Activated CD4-positive, alpha-beta T cell treated with anti-CD3 and anti-CD28 coated beads, Interleukin-2, Interleukin-4, amounts not matched to agents 100 ng/mL and 50 ng/mL, durations not matched to agents 16 hours and 8 hours (primary cell): ENCODE measurements at places on chromosomes 1 and 21.
A peak's percentile ranks its signal among the peaks of the same experiment; 100 is the strongest.

- DNase-seq, result peak; percentile 5
These were observed 46.1 kb downstream of the MEGF6 start for GRCh38 chr1:3564921-3565831.

- DNase-seq, result no peak
These were observed 13.8 kb downstream of the WLS start for GRCh38 chr1:68218490-68218889.

DNA sequence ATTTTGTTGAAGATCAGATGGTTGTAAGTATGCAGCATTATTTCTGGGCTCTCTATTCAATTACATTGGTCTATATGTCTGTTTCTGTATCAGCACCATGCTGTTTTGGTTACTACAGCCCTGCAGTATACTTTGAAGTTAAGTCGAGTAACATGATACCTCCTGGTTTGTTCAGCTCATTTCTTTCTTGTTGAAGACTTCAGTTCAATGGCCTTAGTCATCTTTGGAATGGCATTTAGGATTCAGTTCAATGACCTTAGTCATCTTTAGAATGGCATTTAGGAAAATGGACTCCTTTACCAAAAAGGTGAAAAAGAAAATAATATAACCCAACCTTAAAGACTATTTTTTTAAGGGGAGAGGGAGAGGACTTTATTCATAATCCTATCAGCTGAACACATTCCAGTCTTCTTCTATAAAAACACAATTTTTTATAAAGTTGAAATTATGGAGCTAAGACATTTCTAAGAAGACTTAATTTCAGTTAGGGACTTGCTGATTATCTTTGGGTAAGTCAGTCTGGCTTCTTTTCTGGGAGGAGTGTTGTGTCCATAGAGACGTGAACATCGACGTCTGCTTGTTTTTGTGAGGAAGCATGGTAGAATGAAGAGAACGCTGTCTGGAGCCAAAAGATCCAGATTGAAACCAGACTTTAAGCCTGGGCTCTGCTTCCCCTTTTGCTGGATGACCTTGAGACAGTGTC is 48.3 kb downstream of the DDR2 start:
- no peak for DNase-seq

DNA sequence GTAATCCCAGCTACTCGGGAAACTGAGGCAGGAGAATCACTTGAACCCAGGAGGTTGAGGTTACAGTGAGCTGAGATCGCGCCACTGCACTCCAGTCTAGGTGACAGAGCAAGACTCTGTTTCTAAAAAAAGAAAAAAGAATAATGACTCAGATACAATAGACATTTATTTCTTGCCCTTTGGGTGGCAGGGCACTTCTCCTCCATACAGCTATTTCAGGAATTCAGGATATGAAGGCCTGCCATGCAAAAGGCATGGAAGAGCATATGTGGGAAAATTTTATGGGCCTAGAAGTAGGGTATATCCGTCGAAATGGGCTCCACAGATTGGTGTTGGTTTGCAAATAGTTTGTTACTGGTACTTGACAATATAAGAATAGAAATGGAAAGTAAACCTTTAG is 20.2 kb upstream of the POGZ start:
- DNase-seq, result no peak

DNA sequence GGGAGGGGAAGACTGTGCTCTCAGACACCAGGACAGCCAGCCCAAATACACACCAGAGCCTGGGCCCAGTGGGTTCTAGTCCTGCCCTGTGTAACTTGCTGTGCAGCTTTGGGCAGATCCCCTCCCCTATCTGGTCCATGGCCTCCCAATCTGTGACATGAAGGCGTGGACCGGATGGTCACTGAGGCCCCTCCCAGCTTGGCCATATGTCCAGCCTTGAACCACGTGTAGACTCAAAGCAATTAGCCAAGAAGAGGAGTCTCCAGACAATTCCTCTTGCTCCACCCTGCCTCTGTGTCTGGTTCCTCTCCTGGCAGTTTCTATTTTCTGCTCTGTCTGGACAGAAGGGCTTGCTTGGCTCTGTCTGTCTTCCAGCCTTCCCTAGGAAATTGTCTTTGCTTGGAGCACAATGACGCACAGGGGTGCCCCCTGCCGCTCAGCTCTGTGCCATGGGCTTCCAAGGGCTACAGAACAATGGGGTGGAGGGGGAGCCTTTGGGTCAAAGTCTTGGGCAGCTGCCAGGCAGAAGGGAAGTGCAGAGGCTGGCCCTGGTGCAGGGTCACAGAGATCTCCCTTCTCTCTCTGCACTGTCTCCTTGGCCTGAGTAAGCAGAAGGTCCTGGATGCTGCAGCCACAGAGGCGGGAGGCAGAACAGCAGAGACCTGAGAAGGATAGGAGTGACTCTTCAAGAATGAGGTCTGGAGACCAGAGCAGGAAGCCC is 66.1 kb downstream of the TENT5C start:
- no peak for DNase-seq

GRCh38 chr1:204503913-204504519 is 9.4 kb upstream of the PIK3C2B start:
- no peak for DNase-seq

DNA sequence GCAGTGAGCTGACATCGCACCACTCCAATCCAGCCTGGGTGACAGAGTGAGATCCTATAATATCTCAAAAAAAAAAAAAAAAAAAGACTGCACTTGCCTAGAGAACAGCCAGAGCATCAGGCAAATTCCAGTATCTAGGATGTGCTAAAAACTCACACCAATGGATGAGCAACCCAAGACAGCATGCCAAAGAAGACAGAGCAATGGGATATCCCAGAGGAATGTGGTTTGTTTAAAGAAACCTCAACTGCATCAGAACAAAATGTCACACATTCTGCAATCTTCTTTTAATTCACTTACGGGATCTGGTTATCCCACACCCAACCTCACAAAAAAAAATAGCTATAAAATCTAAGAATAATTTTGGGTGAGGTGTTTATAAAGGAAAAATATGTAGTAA is 7.3 kb downstream of the KCNH1 start:
- no peak for DNase-seq

DNA sequence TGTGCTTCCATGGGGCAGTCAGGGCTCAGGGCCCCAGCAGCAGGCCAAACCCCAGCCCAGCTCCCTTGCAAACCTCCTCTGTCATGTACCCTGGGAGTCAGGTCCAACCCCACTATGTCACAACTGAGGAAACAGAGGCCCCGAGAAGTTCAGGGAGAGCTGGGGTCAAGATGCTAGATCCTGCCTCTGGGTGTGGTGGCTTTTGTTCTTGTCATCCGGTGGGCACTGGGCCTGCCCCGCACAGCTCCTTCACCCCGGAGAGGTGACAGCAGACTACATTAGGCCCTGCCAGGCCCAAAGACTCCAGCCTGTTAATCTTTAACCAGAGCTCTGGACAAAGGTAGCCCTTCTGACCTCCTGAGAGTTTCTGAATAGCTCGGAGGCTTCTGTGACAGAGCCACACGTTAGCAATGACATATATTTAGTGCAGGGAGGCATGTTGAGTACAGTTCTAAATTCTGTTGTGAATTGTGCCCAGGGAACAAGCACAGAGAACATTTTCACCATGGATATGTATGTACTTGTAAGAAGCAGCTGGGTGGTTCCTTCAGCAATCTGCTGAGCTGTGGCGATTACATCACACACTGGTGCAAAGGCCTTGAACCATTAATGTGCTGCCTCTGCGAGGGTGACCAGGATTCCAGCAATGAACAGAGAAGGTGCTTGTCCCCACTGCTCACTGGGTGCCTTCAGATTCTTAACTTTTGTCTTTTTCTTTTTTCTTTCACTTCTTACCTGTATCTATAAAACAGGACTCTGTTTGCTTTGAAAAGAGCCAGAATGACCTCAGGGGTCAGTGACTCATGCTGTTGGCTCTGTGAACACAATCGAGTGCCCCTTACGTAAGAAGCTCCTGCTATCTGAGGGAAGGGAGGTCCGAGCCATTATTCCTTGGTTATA is 102.8 kb downstream of the RHOU start:
- no peak for DNase-seq

DNA sequence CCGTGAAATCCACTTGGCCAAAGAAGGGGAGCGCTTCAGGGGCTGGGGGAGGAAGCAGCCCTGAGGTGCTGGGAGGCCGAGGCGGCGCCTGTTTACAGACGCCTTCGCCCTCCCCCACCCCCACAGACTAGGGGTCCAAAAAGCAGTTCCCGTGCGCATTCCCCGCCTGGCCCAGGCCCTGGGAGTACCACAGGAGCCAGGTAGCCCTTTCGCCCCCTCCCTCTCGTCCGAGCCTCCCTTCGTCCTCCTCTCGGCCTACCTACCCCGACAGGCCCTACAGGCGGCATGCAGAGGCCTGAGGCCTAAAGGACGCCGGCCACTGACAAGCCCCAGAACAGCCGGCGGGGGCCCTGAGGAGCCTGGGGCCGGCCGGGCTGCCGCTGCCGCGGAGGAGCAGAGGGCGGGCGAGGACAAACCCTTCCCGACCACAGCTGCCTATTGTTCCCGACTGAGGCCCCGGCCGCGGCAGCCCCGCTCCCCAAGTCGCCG is 522 bp downstream of the RC3H1 start:
- DNase-seq, result peak; percentile 31

- DNase-seq, result no peak
These were observed 375.3 kb upstream of the C1orf87 start for GRCh38 chr1:60448850-60449249.

- no peak for DNase-seq
These were observed 1.4 kb downstream of the MEX3A start for GRCh38 chr1:156080863-156081179.

GRCh38 chr21:25314247-25314646 is 293.0 kb downstream of the MRPL39 start:
- DNase-seq, result no peak

- DNase-seq, result no peak
These were observed 64.2 kb downstream of the TCP10L start for GRCh38 chr21:32520875-32521735.

DNA sequence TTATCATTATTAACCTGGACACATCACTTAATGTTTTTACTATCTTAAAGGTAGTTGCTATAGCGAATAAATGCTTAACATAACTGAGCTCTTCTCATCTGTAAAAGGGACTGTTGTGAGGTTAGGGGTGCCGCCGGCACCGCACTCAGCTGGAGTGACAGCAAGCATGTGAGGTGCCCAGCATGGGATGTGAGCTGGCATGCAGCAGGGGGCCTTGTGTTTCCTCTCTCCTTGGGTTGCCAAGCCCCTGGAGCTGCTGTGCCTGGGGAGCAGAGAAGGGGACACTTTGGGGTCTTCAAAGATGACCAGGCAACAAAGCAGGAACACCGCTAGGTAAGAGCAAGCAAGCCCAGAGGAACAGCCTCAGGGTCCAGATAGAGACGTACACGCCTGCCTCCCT is 2.1 kb upstream of the ZC3H12A start:
- DNase-seq, result no peak

DNA sequence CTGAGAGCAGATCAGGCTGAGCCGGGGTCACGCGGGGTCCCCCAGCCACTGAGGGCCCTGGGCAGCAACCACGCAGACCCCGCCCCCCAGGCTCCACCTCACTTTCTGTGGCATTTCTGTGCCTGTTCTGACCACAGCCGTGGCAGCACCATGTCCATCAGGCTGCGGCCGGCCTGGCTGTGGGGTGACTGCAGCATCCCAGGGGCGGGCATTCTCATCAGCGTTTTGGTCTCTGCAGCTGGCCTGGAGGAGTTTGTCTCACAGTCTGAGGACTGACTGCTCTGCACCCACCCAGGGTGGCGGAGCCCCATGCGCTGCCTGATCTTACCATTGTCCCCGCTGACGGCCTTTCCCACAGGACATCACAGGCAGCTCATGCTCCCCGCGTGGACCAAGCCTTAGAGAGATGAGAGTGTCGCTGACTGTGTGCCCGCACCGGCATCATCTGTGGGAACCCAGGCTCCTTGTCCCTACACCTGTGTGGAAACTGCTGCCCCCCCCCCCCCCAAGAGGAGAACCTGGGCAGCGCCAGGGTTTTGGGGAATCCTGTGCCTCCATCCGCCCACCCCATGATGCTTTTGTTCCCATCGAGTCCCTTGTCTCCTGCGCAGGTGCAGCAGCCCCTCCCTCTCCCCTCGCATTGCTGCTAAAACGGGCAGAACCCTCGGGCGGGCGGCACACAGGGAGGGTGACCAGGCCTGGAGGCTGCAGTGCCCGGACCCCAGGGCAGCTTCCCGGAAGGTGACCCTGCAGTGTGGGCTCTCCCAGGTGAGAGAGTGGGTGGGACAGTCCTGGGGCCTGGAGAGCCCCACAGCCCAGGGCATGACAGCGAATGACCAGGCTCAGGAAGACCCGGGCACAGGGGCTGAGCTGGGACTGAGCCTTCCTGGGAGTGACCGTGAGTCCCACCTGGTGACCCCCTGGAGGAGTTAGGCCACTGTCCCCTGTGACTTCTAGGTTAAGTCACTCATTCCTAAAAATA is 1.8 kb downstream of the KRTAP10-1 start:
- DNase-seq, result no peak

GRCh38 chr21:15809818-15810217 is 80.0 kb downstream of the USP25 start:
- no peak for DNase-seq

DNA sequence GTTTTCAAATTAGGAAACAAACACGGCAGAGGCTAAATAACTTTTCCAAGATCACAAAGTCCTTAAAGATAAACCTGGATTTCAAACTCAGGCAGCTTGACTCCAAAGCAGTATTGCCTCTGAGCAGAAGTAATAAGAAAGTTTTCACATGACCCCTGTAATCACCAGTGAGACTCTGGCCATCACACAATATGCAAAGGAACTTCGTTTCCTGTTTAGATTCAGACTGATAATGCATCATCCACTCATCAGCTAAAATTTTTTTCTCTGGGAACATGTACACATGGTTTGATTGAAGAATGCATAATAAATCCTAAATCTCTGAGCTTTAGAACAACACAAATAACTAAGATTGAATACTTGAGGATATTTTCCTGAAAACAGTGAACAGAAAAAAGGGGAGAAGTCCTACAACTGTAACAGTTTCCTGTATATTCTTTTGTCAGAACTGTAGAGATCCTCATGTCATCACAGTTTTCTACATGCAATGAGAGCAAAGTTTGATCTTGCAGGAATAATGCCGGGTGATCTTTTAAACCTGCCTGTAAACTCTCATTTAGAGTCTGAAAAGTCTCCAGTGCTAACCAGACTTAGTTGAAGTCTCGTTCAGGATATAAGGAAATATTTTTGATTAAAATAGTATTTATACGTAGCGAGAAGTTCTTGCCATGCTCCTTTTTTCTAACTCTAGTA is 225.3 kb downstream of the SPATA17 start:
- no peak for DNase-seq

DNA sequence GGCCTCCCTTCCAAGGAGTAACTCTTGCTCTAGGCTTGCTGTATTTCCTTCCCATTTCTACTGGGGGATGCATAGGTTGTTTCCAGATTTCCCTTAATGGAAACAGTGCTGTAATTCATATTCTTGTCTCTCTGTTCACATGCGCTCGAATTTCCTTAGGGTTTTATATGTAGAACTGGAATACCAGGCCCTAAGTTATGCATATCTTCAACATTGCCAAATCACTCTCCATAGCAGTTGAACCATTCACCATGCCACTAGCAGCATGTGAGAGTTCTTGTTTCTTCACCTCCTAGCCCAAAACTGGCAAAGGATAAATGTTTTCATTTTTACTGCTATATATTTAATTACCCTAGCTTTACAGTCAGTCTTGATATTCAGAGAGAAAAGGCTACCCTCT is 12.8 kb downstream of the MAP10 start:
- no peak for DNase-seq
